T-helper 22 cell (primary cell): ENCODE measurements at places on chromosomes 16 and 17.

DNA sequence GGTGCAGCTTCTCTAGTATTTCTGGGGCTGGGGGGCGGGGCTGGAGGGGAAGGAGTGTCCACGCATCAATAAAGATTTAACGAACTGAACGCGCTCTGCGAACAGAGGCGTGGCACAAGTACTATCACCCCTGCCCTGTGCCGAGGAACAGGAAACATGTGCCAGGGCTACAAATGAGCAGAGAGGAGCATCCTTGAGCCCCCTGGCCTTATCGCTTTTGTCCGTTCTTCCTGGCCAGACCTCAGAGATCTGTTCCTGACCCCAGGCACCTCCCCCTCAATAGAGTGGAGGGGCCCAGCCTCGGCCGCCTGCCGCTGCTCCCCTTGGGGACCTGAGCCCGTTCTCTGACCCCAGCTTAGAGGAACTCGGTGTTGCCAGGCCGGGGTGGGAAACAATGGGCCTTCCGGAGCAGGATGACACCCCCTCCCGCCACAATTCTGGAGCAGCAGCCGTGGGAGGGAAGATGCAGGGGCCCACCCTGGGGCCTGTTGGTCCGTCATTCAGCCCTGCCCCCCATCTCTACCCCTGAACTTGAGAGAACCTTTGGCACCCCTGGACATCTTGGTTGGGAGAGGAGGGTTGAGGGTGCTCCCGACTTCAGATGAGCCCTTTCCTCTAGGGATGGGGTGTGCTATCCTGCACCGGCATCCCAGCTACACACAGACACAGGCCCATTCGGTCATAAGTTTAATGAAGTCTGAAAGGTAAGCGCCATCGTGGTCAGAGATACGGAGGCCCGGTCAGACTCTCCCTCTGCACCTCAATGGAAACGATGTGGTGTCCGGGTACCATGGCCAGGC, 1.1 kb downstream of the NAA38 start:
- DNase-seq: no peak

DNA sequence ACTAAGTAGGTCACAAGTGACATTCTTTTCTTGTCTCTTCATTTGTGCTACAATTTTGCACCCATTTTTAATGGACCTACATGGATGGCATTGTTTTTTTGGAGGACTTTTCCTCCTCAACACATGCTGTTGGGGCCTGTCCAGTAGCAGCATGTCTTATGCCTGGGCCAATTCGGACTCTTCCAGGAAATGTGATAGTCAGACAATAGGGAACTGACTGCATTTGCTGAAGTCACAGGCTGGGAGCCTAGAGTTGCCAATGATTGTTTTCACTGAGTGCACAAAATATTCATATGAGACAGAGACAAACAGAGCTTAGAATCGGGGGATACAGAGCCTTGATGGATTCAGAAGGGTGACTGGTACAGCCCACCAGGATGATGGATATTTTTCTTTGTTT, 867.3 kb upstream of the GOT2 start:
- no peak for DNase-seq

DNA sequence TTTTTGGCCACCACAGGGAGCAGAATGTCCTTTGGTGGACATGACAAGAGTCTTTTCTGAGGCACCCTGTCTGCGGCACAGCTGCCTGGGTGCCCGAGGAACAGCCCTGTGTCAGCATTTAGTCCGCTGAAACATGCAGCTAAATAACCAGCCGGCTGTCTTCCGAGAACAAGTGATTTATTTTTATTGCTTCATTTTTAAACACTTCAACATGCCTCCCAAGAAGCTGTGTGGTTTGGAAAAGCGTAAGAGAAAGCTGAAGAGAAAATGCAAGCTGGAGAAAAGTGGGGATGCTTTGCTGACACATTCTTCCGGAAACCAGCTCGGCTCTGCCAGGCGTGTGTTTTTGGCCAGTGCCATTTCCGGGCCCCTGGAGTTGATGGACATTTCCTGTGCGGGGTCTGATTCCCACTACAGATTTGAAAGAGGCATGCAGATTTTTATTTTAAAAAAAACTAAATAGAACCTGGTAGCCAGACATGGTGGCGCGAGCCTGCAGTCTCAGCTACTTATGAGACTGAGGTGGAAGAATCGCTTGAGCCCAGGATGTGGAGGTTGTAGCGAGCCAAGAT, 94.7 kb downstream of the SEC14L1 start:
- DNase-seq: no peak

- no peak for DNase-seq
Measured at GRCh38 chr16:77158293-77158692, 32.7 kb upstream of the MON1B start.

DNA sequence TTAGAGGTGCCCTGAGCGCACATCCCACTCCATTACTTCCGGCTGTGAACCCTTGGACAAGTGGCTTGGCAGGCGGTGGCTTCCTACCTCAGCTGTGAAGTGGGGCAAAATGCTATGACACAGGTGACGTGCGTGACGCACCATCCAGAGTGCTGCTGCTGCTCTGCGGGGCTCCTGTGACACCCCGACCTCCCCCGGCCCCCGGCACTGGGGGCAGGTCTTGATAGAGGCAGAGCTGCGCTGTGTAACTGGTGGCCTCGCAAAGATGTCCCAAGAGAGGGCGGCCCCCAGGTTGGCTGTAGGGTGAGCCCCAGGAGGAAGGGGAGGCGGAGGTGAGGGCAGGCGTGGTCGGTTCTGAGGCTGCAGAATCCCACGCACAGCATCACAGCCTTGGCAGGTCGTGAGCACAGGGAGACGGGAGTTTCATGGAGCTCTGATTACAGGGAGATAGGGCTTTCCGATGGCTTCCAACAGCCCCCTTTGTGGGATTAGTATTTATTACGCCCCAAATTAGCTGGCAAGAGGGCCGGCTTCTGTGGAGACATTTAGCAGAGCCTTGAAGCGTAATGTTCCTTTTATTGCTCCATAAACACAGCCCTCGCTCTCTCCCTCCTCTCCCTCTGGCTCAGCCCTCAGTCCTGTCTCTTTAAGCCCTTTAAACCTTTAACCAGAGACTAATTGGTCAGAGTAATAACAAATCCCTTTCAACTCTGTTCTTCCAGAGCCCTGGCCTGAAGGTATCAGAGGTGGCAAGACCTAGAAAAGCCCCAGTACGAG, 328.1 kb downstream of the C16orf95 start:
- no peak for DNase-seq
